ENCODE measurements at places on chromosomes 1 and 21.

DNA sequence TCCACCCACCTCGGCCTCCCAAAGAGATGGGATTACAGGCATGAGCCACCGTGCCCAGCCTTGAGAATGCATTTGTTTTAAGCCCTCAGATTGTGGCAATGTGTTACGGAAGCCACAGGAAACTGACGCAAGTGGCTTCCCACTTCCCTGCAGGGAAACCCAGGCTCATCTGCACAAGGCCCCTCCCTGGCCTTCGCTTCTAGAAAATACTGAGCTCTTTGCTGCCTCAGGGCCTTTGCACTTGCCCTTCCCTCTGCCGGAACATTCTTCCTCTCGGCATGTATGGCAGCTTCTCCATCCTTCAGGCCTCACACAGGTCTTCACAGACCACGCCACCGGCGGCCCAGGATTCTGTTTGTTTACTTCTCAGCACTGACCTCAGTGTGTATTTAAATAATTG is 137.0 kb upstream of the TMEM51 start:
- DNase-seq: peak; percentile 71

- DNase-seq: peak; percentile 22
Measured at GRCh38 chr1:168518201-168518689, 25.6 kb downstream of the XCL2 start.

- no peak for DNase-seq
Measured at GRCh38 chr1:37814252-37814651, 6.2 kb upstream of the YRDC start.

DNA sequence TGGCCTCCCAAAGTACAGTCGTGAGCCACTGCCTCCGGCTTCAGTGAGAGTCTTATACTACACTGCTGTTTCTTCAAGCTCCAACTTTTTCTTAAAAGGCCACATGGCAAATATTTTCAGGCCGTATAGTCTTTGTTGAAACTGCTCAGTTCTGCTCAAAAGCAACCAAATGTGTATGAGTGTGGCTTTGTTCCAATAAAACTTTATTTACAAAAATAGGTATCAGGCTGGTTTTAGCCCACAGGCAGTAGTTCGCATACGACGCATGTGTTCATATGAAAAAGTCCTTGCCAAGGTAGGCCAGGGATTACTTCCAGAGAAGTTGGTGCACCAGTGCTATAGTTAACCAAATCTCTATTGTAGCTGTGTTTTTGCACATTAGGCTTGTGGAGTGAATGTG is 6.2 kb downstream of the PLEKHM2 start:
- no peak for DNase-seq

- no peak for DNase-seq
Measured at GRCh38 chr1:160465123-160465522, 57.9 kb downstream of the SLAMF6 start.

GRCh38 chr1:165387961-165388360 is 31.4 kb upstream of the LMX1A start:
- DNase-seq: no peak

DNA sequence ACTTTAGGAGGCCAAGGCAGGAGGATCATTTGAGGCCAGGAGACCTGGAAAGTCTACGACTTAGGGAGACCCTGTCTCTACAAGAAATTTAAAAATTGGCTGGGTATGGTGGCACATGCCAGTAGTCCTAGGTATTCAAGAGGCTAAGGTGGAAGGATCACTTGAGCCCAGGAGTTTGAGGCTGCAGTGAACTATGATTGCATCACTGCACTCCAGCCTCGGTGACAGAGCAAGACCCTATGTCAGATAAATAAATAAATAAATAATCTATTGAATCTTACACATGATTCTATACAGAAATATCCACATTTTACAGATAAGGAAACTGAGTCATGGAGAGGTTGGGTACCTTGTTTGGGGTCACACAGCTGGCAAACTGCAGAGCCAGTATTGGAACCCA is 89.1 kb downstream of the MAN1C1 start:
- no peak for DNase-seq
